Amniotic epithelial cell (primary cell): ENCODE measurements at places on chromosomes 2 and 18.

- DNase-seq = no peak
These were observed 126.1 kb downstream of the COL6A3 start for GRCh38 chr2:237287872-237288271.

- no peak for DNase-seq
These were observed 2.0 kb downstream of the CNNM4 start for GRCh38 chr2:96762529-96763311.

DNA sequence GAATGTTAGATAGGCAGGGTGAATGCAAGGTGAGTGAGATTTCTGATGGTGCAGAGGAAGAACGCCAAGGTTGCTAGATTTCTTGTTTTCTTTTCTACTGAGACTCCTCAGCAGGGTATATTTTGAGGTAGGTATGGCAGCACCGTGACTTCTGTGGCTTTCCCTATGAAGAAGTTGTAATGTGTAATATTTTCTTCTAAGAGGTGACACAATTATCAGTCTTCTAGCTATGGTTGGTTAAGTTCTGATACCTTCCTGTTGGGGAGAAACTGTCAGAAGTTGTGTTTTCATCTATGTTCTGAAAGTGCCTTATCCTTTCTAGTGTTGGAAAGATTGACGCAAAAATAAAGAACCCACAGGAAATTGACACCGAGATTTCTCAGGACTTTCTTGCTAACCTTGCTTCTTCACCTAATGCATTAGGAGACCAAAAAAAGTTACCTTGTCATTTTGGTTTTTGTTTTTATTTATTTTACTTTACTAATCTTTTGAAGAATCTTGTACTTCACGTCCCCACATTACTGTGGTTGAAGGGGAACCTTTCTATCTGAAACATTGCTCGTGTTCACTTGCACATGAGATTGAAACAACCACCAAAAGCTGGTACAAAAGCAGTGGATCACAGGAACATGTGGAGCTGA is 11.9 kb downstream of the IL18R1 start:
- DNase-seq = no peak

DNA sequence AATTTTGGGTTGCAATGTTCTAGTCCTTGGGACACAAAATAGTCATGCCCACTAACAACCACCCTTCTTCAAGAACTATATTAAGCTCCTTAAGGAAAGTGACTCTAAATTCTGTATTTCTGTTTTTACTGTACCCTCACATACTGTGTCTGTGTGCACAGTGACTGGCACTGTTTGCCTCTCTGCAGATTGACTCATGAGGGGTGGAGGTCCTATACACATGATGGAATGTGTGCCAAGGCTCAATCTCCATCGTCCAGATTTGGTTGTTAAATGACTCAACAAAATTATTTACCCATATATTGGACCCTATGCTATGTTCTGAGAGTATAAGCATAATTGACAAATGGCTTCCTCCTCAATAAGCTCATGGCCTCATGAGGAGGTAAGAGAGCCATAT is 126.6 kb upstream of the CWC22 start:
- no peak for DNase-seq

- no peak for DNase-seq
These were observed 417.2 kb upstream of the LRRTM4 start for GRCh38 chr2:77939370-77939769.

DNA sequence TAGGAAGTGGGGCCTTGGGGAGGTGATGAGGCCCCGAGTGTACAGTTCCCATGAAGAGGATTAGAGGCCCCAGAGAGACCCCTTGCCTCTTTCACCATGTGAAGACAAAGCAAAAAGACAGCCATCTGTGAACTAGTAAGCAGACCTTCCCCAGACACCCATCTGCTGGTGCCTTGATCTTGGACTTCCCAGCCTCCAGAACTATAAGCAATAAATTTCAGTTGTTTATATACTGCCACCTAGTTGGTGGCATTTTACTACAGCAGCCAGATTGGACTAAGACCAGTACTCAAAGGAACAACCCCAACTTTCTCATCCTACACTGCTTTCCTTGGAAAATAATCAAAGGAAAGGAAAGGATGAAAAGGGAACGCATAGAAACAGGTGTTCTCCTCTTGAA is 27.9 kb upstream of the CREG2 start:
- DNase-seq = no peak

- peak; percentile 84 for DNase-seq
These were observed at the start of gene CDK15 for GRCh38 chr2:201806442-201807170. Gene CDK15 (plus strand): TSS chr2:201806537. CDS start chr2:201806665, 128 bp downstream.

DNA sequence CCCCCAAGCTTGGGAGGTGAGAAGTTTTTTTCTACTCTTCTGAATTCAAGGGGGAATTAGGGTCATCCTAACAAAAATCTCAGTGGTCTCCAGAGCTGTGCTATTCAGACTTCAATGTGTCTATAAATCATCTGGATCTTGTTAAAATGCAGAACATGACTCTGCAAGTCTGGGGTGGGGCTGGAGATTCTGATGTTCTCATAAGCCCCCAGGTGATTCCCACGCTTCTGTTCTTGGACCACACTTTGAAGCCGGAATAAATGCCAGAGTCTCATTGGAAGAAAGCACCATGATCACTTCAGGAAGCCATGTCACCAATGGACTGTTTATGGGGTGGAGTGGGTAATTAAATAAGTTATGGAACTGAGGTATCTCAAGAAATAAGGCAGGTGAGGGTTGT is 22.2 kb upstream of the SLC16A14 start:
- DNase-seq = no peak

- no peak for DNase-seq
These were observed 128.8 kb downstream of the ATL2 start for GRCh38 chr2:38248255-38248654.

- no peak for DNase-seq
These were observed 25.3 kb downstream of the MMADHC start for GRCh38 chr2:149562324-149562723.

- no peak for DNase-seq
These were observed 92.7 kb downstream of the MRO start for GRCh38 chr18:50726960-50727589.

GRCh38 chr2:177075254-177075653 is 137.3 kb upstream of the HNRNPA3 start:
- peak; percentile 63 for DNase-seq

DNA sequence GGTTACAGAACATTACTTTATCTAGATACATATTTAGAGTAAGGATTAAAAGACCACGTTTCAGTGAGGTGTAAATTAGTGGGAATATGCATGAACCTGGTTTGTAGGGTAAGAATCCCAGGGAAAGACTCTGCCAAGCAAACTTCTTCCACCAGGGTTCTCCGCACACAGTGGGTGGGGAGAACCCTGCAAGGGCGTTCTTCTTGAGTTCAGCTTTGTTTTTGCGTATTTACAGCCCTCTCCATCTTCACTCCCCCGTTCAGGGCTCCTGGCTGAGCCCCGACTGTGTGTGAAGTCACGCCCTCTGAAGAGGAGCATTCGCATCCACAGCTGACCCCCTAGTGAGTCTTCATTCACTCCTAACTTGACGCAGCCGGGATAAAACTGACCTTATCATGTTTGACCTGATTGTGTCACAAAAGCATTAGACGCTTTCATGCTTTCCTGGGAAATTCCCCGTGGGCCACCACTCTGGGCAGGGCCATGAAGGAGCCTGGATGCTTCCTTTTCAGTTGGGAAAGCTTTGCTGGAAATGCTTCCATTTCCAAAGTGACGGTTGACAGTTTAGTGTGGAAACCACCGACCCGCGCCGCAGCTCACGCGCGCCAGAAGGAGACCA is 1.0 kb downstream of the ALKAL2 start:
- DNase-seq = peak; percentile 40

- DNase-seq = no peak
These were observed 20.3 kb downstream of the CHMP1B start for GRCh38 chr18:11871501-11871900.

DNA sequence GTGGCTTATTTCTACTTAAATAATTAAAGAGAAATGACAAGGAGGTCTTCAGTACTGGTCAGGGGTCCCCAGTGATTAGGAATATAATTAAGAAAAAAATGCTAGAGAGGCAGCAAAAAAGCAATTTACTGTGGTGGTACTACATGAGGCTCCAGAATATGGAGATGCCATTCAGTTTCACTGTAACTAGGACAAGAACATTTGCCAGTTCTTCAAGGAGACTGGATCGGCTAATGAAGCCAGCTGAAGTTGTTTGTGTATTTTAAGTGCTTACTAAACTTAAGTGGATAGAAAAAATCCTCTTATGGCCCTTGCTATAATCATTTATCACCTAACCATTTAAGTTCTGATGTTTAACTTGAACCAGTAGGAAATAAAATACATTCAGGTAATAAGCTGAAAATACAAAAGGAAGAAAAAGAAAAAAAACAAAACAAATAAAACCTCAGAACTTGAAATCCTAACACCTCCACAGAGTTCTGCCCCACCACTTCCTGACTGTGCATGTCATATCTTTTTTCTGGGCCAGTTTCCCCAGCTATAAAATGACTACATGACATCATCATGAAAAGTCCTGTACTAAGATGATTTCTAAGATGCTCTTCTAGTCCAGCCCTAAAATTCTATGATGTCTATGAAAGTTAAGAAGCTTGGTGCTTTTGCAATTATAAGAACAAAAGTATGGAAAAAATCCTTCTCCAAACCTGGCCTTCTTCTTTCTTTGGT is 98.0 kb downstream of the TRABD2A start:
- DNase-seq = no peak

- DNase-seq = no peak
These were observed 1047.6 kb upstream of the FANCL start for GRCh38 chr2:59288771-59289170.

- DNase-seq = peak; percentile 50
These were observed 58.1 kb upstream of the RALBP1 start for GRCh38 chr18:9417073-9417851.

DNA sequence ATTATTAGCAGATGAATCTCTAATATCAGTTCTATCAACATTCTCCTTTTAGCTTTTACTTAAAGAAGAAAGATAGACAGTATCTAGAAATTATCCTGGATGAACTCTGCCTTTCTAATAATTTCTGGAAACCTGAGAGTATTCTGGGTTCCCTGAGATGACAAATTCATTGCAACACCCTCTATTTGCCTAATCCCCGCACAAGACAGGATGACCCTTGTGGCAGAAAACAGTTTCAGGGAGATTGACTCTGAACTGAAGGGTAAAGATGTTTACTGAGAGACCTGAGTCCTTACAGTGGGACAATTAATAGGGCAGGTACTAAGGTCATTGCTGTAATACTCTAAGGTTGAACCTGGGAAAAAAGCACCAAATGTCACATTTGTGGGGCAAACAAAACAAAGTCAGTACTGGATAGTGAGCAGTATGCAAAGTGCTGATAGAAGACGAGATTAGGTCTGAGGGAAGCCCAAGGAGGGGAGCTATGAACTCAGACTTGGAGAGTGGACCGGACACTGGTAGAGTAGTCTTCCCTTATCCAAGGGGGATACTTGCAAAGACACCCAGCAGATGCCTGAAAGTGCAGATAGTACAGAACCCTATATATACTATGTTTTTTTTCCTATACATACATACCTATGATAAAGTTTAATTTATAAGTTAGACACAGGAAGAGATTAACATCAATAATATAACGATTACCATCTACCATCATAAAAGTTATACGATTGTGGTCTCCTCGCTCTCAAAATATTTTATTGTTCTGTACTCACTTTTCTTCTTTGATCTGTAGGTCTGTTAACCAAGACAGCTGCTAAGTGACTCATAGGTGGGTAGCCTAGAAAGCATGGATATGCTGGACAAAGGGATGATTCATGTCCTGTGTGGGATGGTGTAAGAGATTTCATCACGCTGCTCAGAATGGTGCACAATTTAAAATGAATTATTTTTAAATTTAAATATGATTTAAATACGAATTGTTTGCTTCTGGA is 148.3 kb upstream of the KLHL14 start:
- peak; percentile 95 for DNase-seq
